ENCODE measurements at places on chromosomes 4 and X.

GRCh38 chr4:153345012-153345981, 809 bp downstream of the MND1 start:
- peak; percentile 43 for DNase-seq

DNA sequence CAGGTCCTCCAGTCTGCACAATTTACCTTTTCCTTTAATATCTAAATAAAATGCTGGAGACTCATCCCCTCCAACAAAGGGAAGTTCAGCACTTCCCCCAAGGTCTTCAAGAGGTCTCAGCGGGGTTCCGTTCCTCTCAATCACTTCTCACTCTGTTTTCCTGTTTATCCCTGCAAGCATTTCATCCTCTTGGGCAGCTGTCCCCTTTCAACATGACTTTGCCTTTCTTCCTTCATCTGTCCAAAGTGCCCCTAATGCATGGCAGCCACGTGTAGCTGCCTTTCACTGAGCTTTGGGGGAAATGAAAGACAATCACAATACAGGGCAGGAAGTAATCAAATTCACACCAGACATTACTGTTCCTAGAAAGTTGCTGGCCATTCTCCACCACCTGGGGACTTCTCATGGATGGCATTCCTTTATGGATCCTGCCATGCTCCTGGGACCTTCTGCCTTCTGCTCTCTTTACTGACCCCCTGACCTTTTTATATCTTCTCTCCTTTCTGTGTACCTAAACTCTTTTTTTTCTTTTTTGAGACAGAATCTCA, 79.7 kb upstream of the USP9X start:
- no peak for DNase-seq

DNA sequence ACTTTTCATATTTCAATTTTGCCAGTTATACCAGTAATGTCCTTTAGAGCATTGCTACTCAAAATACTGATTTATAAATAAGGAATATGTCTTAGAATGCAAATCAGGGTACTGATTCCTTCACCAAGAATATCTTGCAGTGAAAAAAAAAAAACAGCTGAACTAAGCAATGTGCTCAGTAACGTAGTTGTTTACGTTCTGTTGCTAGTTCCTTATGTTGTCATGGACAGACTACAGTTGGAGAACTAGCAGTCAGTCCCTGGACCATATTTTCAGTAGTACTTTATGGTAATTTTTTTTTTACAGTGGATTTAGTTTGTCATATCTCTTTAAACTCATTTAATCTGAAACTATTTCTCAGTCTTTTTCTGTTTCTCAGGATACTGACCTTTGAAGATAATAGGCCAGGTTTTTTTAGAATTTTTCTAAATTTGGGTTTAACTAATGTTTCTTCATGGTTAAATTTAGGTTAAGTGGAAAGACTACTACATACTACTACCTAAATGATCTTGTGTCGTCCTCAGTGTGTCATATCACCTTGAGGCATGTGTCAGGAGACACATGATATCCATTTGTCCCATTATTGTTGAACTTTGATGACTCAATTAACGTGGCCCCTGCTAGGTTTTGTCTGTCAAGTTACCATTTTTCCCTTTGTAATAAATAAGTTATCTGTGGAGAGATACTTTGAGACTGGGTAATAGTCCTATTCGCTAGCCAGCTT, 21.0 kb downstream of the SMARCAD1 start:
- no peak for DNase-seq

- DNase-seq, result peak; percentile 51
These were observed 5.9 kb upstream of the GRPEL1 start for GRCh38 chr4:7073526-7074390.

DNA sequence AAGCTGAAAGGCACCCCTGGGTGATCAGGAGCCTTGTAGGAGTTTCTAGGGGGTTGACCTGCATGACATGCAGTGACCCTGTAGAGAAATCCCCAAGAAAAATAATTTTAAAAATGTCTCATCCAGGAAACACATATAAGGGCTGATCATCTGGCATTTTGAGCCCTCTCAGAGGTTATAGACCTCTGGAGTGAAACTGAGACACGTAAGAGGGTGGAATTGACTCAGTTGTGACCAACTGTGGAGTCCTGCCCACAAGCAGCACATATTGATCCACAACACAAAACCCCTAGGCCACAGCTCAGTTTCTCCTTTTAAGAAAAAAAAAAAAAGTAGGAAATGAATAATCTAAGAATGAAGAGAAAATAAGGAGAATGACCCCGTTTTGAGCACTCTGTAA, 32.5 kb upstream of the MTMR8 start:
- no peak for DNase-seq

DNA sequence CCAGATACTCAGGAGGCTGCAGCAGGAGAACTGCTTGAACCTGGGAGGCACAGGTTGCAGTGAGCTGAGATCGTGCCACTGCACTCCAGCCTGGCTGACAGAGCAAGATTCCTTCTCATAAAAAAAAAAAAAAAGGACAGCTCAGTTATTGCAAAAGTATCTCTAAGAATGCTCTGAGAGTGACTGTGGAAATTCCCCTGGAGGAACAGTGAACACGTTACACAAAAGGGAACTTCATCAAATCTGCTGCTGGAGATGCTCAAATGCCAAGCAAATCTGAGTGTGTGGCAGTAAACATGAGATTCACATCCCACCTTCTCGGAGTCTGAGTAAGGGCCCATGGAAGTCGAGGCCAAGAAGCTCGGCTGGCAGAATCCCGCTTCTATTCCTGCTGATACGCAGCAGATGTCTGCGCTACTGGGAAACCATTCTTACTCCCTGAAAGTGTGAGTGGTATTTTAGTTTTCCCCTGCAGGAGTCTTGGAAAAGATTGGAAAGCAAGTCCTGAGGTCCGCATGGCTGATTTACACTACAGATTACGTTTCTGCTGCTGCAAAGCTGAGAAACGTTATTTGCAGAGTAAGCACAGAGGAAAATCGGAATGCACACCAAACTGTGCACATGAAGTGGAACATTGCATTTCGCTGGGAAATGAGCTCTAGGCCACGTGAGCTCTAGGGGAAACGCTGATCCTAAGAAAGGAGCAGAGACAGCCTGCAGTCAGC, 162.9 kb downstream of the NSUN7 start:
- DNase-seq, result no peak

- DNase-seq, result no peak
These were observed 337.7 kb upstream of the FAM241A start for GRCh38 chr4:111807576-111807975.

- DNase-seq, result no peak
These were observed 9.2 kb downstream of the PWWP3B start for GRCh38 chrX:106177106-106177981.

DNA sequence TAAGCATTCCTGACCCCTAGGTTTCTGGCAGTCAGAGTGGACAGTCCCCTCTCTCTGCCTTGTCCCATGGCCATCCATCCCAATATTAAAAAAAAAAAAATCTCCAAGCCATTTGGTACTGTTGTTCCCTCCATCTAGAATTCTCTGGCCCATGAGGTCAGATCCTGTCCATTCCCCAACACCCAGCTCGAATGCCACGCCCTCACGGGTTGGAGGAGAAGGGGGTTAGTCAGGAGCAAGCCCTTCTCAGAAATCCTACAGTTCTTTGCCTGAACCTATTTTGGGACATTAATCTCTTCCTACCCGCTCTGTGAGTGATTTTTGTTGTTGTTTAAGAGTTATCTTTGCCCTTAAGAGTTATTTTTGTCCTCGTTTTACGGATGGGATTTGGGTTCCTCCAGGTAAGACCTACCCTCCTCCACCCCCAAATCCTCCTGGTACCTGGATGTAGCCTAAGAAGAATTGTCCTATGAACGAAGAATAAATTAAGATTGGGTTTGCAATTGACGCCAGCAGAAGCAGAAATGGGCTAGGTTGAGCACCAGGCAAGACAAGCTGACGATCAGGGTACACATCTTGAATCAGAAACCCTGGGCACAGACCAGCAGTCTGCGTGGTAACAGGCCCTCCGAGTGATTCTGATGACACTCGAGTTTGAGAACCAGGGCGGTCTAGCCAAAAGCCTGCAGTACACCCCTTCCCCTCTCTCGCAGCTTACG, 977 bp downstream of the RNF175 start:
- DNase-seq, result no peak

DNA sequence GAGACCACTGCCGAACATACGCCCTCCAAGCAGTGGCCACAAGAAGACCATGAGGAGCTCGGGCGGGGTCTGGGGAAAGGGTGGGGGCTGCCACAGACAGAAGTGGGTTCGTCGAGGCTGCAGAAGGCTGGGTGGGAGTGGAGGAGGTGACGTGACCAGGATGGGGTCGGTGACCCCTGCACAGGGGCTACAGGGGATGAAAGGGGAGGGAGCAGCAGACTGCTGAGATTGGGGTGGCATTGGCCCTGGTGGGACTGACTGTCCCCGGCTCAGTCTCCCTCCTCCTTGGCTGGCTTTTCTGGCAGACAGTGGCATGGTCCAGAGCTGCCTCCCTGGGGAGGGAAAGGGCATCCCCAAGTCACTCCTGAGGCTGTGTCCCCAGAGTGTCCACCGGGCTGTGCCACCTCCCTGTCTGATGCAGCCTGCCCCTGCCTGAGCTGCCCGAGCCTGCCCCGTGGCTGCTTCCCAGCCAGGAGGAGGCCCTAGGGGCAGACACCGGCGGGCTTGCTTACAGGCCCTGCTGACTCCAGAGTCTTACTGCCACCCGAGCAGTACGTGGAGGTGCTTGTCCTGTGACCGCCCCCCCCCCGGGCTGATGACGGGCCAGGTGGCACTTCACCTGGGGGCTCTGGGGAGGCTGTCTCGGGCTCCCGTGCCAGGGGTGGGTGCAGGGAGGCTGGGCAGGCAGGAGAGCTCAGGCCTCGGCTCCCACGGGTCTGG, 7.2 kb downstream of the SH3BP2 start:
- DNase-seq, result peak; percentile 13

DNA sequence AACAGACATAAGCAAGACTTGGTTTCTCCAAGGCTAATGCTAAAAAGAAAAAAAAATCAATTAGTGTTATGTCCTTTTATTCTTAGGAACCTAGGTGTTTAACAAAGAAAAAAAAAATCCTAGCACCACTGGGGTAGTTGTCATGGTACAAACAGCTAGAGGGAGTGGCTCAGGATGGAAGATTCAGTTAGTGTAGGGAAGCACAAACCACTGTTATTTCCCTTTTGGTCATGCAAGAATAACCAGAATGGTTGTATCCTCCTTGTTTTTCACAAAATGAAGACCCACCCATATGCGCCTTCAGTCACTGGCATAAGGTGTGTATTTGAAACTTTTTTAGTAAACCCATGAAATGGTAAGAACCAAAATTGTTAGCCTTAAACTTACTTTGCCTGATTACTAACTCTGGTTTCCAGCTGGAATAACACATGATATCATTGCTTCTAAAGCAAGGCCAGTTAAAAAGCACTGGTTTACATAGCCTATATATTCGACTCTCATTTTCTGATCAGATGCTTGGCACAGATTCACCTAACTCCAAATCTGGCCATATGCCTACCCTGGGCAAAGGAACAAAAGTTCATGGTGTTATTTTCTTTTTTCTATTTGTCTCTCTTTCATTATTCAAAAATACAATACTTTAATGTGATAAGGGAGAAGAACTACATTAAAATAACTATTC, 132.6 kb downstream of the SCFD2 start:
- no peak for DNase-seq

DNA sequence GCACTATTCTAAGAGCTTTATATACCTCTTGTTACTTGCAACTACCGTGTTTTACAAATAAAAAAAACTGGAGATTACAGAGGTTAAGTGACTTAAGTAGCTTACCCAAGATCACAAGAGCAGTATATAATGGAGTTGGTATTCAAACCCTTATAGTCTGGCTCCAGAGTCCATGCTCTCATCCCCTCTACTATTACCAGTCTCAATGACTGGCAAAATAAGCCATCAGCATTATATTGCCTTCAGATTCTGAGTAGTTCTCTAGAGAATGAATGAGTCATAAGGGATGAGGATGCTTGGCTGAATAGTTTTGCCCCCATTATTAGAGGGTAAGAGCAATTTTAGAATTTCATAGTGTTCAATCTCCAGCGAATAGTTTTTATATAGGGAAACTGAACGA, 170.1 kb upstream of the ATOH1 start:
- DNase-seq, result no peak

DNA sequence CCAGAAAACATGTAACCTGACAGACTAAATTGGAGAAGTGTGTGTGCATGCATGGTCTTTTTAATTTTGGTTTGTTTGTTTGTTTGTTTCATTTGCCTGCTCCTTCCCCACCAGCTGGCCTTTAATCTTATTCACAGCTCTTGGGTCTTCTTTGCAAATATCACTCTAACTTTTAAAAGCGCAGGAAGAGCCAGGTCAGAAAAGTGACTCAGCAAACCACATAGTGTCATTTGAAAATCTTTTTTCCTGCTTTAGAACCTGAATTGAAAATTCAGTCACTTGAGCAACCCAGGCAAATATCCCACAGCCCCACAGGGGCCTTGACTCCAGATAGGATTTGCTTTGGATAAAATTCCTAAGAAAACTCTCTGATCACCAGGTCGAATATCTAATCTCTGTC, 4.6 kb downstream of the TMEM255A start:
- no peak for DNase-seq

DNA sequence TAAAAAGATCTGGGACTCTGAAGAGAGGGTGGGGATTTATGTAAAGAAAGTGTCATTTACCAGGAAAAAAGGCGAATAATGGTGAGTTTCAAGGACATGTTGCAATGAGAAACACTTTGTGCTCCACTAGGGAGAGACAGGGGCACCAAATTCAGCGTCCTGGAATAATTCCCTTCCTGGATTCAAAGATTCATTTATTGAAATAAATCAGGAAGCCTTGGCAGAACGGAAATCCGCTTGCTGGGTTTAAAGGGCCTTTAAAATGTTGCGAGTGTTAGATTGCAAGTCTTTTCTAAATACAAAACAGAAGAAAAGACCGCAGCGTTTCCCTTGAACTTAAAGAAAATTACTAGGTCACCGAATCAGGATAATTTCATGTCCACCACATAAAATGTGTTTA, 3.8 kb upstream of the ZIC3 start:
- no peak for DNase-seq

All from endothelial cell (in vitro differentiated cells).